ENCODE measurements at places on chromosomes 6 and 20. TPM values are rescaled to one million over a fixed set of nuclear protein-coding genes. Genes with fewer than 3 reads are reported as not detected.

- no peak for DNase-seq
Observed at GRCh38 chr6:168605964-168606363, 165.0 kb downstream of the SMOC2 start.

DNA sequence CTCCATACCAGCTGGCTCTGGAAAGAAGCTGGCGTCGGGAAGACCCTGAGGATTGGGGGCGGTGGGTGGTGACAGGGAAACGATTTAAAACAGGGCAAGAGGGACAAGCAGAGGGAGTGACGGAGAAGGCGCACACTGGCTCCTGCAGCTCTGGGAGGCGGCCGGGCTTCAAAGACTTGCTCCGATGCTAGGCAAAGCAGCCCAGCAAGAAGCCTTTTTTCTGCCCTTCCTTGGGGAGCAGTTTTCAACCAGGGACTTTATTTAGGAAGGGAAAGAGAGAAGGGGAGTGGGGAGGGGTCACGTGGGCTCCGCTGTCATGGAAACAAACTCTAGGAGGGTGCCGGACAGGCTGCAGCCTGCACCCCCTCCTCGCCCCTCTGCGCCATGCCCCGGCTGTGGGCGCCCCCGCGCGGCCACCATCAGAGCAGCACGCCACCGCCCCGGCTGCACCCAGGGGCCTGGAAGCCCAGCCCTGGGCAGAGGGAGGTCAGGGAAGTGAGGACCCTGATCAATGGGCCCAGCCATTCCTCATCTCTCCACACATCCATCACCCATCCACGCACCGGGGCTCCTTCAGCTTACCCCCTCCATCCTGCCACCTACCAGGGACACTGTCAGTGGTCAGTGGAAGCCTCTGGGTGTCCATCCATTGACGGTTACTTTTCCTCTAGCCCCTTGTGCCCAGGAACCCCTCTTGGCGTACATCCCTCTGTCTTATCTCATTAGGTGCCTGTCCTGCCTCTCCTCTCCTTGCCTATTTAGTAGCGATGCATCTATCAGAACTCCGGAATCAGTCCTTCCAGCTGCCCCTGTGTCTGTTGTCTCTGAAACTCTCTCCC lies 66.6 kb upstream of the CCDC167 start:
- no peak for DNase-seq

DNA sequence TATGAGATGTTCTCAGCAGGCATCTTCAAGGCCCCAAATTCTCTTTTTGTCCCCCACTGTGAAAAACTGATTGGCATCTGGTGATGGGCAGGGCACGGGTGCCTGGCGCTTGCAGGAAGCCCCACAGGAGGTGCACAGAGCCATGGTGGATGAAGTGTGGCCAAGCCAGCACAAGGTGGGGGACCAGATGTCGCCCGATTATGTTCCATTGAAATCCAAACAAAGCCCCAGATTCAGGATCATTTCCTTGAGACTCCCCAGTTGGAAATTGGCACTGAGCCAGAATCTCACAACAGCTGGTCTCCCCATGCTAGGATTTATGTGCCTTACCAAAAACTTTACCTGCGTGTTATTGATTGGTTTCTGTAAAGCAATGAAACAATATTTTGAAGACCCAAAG lies 186.1 kb downstream of the ADAT2 start:
- no peak for DNase-seq

DNA sequence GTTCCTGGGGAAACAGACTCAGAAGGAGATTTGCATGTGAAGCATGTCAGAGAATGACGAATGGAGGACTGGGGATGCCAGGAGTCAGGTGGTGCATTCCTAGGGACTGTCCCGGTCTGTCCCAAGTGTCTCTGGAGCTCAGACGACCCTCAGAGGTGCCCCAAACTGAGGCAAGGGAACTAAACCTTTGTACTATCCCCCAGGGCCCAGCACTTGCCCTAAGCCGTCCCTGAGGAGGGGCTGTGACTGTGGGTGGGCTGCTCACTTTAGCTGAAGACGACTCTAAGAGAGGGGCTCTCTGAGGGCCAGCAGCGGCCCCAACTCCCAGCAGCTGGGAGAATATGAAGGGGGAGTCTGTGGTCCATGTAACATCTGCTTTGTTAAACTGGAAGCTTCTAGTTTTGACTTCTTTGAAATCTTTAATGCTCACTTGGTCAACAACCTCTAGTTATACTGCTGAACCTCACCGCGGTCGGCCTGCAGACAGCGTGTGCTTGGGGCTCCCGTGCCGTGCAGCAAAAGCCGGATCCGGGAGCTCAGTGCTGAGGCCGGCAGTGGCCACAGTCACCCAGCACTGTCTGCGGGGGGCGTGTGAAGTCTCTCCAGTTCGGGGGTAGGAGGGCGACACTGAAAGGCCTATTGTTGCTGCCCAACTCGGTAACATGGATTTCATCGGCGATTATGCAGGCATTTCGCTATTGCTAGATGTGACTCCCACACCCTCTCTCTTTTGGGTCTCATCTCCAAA lies 34.2 kb downstream of the TUBB2B start:
- DNase-seq, result no peak

GRCh38 chr6:72324591-72324990 lies 297.3 kb upstream of the KCNQ5 start:
- no peak for DNase-seq

GRCh38 chr6:45835721-45836437 lies 179.8 kb downstream of the CLIC5 start:
- DNase-seq, result no peak

- no peak for DNase-seq
Observed at GRCh38 chr20:3115190-3116107, 30.9 kb upstream of the AVP start.

DNA sequence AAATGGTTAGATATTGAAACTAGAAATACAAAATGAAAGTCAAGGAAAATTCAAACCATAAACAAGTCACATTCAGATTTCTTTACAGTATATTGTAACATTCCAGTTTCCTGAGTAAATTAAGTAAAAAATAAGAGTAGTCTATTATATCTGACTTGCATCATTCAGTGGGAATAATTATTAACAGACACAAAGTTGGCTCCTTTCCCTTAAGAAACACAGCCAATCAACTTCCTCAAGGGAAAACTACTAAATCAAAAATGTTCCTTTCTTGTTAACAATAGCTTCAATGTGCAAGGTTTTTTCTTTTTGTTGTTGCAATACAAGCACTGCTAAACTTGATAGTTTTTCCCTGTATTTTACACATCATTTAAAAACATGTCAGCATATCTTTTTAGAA lies 33.2 kb downstream of the DNAAF9 start:
- no peak for DNase-seq

GRCh38 chr6:39295611-39296011 lies 18.6 kb downstream of the KCNK17 start:
- no peak for DNase-seq

DNA sequence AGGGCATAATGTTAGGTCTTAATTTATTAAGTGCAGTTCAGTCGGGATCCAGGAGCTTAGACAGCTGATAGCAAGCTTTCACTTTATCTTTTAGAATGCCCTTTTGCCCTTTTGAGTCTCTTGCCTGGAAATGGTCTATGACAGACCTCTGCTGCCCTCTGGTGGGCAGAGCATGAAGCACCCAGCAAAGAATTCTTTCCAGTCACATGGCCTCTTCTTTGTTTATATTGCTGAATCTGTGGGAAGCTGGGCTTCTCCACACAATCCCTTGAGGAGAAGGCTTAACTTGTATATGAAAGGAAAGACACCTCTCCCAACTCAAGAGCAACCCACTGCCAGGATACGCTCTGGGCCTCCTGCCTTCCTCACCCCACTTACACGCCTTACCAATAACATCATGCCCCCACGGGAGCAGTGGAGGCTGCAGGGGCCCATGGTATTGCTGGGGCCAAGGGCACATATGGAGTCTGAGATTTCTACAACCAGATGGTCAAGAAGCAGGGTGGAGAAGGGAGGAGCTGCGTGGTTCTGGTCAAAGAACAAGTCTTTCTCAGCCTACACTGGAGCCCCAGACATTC lies 20.4 kb downstream of the WFDC3 start:
- no peak for DNase-seq

DNA sequence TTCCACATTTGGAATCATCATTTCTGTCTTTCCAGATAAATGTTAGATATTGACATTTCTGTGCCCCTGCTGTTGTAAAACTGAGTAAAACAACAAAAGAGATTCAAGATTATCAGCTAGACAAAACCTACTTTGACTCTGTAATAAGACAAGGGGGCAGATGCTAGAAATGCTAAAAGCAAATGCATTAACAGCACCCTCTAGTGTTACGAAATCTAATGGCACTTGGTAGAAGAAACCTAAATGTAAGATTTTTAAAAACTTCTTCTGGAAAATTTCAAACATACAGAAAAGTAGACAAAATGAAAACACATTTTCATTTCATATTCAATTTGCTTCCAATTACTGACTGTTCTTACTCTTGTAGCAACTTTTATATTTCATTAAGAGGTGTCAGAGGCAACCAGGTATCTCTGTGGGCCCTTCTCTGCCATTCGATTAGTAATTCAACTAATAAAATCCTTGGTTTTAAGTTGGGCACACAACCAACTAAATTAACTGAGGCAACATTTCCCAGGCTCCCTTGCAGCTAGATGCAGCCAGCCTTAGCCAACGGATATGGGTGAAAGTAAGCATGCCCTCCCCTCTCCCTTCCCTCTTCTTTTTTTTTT lies 45.0 kb downstream of the SLC23A2 start:
- no peak for DNase-seq

DNA sequence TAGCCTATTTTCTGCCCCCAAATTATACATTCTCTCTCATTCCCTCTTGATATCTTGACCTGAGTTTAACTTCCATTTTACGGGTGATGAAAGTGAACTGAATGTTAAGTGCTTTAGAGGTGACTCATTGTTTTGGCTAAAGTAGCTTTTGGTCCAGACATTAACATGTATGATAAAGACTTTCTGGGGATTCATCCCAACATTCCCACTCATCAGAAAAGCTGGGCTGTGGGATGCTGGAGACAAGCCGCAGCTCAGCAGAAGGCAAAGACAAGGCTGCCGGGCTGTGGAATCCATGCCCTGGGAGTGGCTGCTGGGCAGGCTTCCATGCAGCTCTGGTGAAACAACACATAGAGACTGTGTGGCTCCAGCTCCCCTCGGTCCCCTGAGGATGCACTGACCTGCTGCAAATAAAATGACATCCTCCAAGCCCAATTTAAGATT lies 89.9 kb upstream of the SYNDIG1 start:
- no peak for DNase-seq

DNA sequence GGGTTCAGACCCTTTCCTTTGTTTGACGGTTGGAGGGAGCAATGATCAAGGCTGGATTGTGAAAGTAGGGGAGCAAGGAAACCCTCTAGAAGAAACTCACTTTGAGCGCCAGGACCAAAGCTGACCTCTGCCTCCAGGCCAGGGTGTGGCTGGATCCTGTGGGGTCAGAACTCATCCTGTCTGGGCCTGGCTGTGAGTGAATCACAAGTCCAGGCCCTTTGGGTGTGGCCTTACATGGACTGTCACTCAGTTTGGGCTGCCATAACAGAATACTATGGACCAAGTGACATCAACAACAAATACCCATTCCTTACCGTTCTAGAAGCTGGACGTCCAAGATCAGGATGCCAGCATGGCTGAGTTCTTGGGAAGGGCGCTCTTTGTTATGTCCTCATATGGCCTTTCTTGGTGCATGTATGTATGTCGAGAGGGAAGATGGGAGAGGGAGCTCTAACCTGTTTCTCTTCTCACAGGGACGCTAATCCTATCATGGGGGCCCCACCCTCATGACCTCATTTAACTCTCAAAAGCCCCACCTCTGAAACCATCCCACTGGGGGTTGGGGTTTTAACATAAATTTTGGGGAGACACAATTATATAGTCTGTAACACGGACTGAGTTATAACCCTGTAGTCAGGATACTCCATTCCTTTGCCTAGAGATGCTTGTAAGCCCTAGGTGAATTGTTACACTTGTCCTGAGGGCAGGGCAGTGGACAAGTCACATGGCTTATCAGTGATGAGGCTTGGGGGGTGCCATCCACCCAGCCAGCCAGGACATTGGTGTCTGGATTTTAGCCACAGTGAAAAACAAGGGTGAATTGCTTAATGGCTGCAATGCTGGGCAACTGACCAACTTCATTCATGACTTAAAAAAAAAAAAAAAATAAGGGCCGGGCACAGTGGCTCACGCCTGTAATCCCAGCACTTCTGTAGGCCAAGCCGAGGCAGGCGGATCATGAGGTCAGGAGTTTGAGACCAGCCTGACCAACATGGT lies 80.0 kb downstream of the TRMT11 start:
- no peak for DNase-seq

DNA sequence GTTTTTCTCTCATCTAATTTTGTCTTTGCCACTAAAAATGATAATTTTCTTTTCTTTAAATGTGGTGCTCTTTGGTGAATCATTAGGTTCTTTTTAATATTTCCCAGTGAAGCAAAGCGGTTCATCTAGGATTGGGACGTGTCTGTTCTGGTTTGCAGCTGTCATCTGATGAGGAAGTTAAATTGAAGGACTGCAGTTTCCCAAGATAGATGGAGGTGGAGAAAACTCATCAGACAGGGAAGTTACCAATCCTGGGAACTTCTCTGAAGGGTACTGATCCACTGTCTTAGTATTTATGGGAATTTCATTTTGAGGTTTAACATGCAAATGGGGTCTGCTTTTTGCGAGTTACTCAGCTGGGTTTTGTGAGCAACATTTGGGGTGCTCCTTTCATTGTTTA lies 2.4 kb upstream of the AARS2 start:
- no peak for DNase-seq

- DNase-seq, result no peak
Observed at GRCh38 chr6:137749696-137750211, 117.3 kb upstream of the TNFAIP3 start.

- DNase-seq, result no peak
Observed at GRCh38 chr6:122484760-122485159, 13.2 kb upstream of the SERINC1 start.

- no peak for DNase-seq
Observed at GRCh38 chr6:168494726-168495125, 53.7 kb downstream of the SMOC2 start.

DNA sequence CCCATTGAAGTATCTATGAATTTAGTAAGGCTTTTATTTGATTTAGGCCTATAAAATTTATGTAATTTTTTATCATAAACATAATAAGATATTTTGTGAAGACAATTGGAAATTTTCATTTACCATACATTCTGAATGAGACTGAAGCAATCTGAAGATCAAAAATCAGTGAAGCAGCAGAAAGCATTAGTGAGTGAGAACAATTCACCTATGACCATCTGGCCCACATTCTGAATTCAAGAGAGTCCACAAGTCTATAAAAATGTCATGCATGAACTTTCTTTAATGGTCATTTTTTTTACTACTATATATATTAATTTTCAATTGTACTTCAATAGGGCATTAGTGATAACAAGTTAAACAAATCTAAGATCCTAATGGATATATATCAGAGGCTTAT lies 1026.6 kb upstream of the MAP3K7 start:
- no peak for DNase-seq

The TRAPPC3L gene
- not detected for total RNA-seq

The CLPSL1 gene
- not detected for total RNA-seq

The ENPP5 gene
- 0.67 TPM for total RNA-seq

The GRIK2 gene
- not detected for total RNA-seq

The RIPOR3 gene
- 19.7 TPM for total RNA-seq

The MAP3K5 gene
- 24.4 TPM for total RNA-seq

The ADTRP gene
- total RNA-seq, result 2.3 TPM

The PSORS1C1 gene
- total RNA-seq, result 0.45 TPM

The GSTA1 gene
- 0.93 TPM for total RNA-seq

The POPDC3 gene
- 9.7 TPM for total RNA-seq

The MCCD1 gene
- total RNA-seq, result not detected

The TBXT gene
- total RNA-seq, result not detected

All from mesenteric fat pad (tissue), 1 donor.